ENCODE measurements at places on chromosomes 6 and 20.

- DNase-seq = no peak
Measured at GRCh38 chr6:54805077-54805476, 41.5 kb upstream of the FAM83B start.

GRCh38 chr6:35719830-35720733, 16.8 kb upstream of the ARMC12 start:
- peak; percentile 41 for DNase-seq

DNA sequence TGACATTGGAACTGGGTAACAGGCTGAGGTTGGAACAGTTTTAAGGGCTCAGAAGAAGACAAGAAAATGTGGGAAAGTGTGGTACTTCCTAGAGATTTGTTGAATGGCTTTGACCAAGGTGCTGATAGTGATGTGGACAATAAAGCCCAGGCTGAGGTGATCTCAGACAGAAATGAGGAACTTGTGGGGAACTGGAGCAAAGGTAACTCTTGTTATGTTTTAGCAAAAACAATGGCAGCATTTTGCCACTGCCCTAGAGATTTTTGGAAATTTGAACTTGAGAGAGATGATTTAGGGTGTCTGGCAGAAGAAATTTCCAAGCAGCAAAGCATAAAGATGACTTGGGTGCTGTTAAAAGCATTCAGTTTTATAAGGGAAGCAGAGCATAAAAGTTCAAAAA, 474.7 kb upstream of the ADGRB3 start:
- no peak for DNase-seq

- no peak for DNase-seq
Measured at GRCh38 chr6:39282774-39283173, 31.4 kb downstream of the KCNK17 start.

- DNase-seq = no peak
Measured at GRCh38 chr6:144481527-144481926, 196.4 kb downstream of the UTRN start.

GRCh38 chr20:44762466-44763140, 16.9 kb downstream of the KCNK15 start:
- no peak for DNase-seq

DNA sequence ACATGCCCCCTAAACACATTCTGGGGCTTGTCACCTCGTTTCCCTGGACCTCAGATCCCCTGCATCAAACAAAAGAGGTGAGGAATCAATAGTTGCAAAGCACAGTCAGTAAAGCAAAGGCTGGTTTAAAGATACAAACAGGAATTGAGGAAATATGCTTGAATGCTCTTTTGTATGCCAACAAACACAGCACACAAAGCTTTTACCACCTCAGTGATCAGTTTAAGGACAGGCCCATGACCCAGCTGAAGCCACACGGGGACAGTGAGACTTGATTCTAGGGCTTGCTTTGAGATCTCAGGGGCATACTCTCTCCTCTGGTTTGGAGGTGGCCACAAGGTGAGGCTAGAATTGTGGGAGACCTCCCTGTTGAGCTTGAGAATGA, 182.9 kb upstream of the CST7 start:
- DNase-seq = no peak

GRCh38 chr6:46170357-46171289, at the start of gene ENPP5:
Gene ENPP5 (minus strand): TSS chr6:46170980. CDS start chr6:46168262, 2,718 bp downstream.
- DNase-seq = no peak

DNA sequence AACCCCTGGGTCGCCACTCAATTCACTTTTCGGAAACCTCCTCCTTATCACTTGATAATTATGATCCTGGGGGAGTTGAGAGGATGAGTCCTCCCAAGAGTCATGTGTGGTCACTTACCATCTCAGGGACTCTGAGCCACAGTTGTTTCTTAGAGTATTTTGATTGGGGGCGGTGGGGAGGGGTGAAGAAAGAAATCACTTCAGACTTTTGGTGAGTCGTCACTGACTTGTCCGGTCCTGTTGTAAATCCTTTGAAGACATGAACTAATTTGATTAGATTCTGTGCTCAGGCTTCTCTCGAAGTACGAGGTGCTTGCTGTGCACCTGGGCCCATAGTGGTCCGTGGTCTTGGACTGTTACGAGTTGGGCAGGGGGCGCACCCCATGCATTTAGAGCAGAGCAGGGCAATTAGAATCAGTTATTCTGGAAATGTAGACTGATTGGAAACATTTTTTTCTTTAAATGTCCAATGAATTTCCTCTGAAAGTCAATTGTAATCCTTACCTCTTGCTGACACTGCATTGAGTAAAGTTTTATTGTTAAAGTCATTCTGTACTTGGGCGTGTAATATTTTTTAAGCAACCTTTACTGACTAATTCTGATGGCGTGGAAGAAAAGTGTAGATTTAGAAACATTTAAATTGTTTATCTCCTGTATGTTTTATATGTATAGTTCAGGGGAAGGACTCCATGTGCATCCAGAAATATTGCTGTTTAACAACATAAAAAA, 173.4 kb downstream of the SLC16A10 start:
- no peak for DNase-seq

- no peak for DNase-seq
Measured at GRCh38 chr6:134603561-134603960, 285.6 kb upstream of the SGK1 start.

DNA sequence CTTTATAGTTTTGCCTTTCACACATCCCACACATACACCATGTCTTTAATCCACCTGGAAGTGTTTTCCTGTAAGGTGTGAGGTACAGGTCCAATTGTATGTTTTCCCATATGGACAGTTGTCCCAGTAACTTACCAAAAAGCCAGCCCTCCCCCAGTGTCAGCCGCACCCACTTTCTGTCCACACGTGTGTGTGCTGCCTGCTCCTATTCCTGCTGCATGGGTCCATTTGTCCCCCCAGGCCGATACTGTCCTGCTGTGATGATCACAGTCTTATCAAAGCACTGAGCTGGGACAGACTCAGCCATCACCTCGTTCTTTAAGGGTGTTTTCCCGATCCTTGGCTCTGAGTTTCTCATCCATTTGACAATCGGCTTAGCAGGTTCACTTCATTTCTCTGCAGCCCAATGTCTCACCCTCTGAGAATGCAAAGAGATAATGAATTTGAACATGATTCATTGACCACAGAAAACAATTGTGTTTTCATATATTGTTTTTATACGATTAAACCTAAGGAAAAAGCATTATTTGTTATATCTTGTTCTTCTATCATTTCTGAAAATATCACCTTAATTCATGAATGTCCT, 9.6 kb downstream of the VSX1 start:
- no peak for DNase-seq

DNA sequence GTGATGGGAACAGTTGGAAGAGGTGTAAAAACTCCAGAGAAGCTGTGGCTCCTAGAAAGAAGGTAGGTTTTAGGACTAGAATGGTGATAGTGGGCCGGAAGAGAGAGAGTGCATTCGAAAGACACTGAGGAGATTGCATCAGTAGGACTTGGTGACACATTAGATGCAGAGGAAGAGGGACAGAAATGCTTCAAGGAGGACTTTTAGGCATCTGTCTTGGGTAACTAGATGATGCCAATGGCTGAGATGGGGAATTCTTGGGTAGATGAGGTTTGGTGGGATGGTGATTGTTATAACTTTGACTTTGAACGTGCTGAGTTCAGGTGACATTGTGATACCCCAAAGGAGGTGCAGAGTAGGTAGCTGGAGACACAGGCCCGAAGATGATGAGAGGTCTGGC, 196.5 kb downstream of the GMPR start:
- no peak for DNase-seq

DNA sequence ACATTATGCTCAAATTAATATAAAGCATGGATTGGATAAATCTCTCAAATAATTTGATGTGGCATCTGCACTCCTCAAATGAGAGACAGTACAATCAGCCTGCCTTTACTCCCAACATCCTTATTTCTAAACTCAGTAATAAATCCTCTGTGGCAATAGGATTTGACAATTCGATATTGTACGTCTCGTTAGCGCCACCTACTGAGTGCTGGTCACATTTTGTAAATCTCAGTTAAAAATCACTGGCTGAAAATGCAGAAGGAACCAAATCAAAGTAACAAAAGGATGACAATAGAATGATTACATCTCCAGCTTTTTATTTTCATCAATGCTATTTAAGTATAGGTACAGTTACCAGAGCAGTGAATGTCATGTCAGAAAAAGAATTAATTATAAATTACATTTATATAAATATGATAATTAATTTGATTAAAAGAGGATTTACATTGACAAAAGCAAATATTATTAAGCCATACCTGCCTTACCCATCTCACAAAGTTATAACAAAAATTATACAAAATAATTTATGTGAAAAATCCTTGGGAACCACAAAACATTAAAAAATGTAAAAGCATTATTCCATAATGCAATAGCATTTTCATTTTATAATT, 20.2 kb upstream of the GJE1 start:
- no peak for DNase-seq

GRCh38 chr6:45830441-45831139, 185.1 kb downstream of the CLIC5 start:
- DNase-seq = peak; percentile 5

DNA sequence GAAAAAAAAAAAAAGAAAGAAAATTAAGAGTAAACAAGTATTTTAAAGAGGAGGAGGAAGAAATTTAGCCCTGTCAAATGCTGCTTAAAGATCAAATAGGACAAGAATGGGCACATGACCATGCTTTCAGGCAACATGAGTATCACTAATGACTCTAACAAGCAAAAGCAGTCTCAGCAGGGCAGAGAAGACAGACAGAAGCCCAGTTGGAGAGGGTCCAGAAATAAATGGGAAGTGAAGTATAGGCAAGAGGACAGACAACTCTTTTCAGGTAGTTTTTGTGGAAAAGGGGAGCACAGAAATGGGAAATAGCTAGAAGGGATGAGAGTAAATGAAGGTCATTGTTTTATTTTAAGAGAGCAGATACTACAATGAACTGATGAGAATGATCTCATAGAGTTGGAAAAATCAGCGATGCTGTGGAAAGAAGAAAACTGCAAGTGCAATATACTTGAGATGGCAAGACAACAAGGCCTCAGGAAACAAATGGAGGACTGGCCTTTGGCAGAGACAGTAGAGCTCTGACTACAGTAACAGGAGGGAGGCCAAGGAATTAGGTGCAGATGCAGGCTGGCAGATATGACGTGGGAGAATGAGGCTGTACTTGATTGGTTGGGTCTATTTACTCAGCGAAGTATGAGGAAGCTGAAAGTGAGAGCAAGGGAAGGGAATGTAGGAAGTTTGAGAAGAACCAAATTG, 40.3 kb downstream of the KIF6 start:
- DNase-seq = no peak

- DNase-seq = no peak
Measured at GRCh38 chr20:9322661-9323060, 191.7 kb upstream of the LAMP5 start.

Measured in bone marrow (tissue), 2 donors.